ENCODE measurements at places on chromosomes 2 and 18.

GRCh38 chr2:134365356-134365755 is 111.5 kb downstream of the MGAT5 start:
- peak; percentile 19 for DNase-seq

GRCh38 chr2:186617771-186618170 is 27.9 kb downstream of the ITGAV start:
- no peak for DNase-seq

DNA sequence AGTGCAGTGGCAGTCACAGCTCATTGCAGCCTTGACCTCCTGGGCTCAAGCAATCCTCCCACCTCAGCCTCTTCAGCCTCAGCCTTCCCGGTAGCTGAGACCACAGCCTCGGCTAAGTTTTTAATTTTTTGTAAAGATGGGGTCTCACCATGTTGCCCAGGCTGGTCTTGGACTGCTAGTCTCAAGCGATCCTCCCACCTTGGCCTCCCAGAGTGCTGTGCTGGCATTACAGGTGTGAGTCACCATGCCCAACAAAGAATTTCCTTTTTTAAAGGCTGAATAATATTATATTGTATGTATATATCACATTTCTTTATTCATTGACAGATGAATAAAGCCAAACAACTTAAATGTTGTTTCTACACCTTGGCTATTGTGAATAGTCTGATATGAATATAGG is 42.5 kb downstream of the MOB4 start:
- DNase-seq = no peak

GRCh38 chr2:198917926-198918720 is 539.6 kb downstream of the SATB2 start:
- DNase-seq = no peak

- no peak for DNase-seq
Observed at GRCh38 chr2:237557633-237558015, 8.8 kb upstream of the PRLH start.
